ENCODE measurements at places on chromosomes 13 and 19.

DNA sequence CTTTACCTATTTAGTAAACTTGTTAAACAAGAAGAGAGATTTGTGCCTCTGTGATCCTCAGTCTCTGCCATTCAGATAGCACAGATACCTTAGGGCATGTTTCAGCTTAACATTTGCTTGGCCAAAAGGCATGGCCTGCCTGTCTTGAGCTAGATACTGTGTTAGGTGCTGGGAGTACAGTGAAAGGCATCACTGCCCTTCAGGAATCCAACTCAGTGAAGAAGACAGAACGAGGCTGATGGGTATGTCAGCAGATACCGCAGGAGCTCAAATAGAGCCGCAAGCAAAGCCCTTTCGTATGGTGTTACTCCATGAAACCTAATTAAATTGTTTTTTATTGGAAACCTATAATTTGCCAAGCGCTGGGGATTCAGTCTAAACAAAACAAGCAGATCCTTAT lies 12.9 kb downstream of the ZNF507 start:
- DNase-seq, result no peak

GRCh38 chr13:19597523-19597922 lies 35.9 kb upstream of the MPHOSPH8 start:
- no peak for DNase-seq

GRCh38 chr19:50728084-50728737 lies 5.0 kb downstream of the CLEC11A start:
- DNase-seq, result peak; percentile 74

- no peak for DNase-seq
Measured at GRCh38 chr13:94419925-94420305, 59.6 kb downstream of the DCT start.

DNA sequence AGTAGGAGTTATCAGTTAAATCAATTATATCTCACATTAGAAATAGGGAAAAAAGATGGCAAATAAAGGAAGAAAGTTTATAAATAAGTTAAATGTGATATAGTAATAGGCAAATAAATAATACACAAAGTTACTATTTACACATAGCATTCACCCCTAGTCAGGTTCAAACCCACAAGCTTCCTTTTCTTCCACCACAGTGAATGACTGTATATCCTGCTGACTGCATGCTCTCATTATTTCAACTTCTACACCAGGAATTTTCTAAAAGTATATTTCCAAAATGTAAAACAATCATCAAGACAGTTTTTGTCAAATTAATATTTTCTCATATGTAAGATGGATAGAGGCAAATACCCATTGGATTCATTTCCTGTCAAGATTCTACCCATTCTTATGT lies 548.6 kb upstream of the SLITRK5 start:
- DNase-seq, result no peak

GRCh38 chr19:49894011-49894664 lies 2.5 kb downstream of the IL4I1 start:
- DNase-seq, result no peak

- DNase-seq, result no peak
Measured at GRCh38 chr19:58497634-58498170, 14.1 kb downstream of the SLC27A5 start.

- DNase-seq, result no peak
Measured at GRCh38 chr19:5772416-5772815, 12.1 kb downstream of the PRR22 start.

- no peak for DNase-seq
Measured at GRCh38 chr19:18883526-18884304, 12.2 kb downstream of the CERS1 start.

GRCh38 chr13:23322353-23323336 lies 110.9 kb downstream of the SACS start:
- no peak for DNase-seq

GRCh38 chr13:49292742-49293486 lies 45.2 kb downstream of the CDADC1 start:
- DNase-seq, result peak; percentile 77

DNA sequence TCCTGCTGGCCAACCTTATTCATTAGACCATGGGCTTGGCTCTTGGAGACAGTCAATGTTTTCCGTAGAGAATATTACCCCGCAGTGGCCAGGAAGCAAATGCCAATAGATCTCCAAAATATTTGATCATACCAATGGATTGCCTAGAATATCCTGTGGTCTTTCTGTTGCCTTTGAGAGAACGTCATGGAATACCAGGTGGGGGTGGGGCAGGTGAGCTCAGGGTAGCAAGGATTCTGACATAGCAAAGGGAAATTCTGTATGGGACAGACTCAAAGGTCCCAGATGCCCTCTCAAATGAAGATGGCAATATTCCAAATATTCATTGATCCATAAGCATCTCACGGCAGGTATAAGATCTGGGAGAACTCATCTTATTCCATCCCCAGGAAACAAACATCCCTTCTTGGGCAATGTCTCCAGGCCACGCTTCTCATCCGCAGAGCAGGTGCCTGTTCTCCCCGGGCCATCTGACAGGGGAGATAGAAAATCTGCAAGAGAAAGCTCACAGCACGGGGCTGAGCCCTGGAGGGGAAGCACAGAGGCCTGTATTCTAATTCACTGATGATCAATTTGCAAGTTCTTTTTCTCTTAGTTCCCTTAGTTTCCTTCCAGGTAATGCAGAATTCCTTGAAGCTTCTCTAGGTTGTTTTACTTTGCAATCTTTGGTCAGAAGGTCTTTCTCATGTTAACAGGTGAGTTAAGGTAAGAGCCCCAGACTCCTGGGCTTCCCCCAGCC lies 69.6 kb upstream of the TSHZ3 start:
- DNase-seq, result no peak

GRCh38 chr13:28476919-28477708 lies 17.8 kb downstream of the FLT1 start:
- no peak for DNase-seq

- DNase-seq, result no peak
Measured at GRCh38 chr19:19274716-19275565, 1.8 kb upstream of the TM6SF2 start.

DNA sequence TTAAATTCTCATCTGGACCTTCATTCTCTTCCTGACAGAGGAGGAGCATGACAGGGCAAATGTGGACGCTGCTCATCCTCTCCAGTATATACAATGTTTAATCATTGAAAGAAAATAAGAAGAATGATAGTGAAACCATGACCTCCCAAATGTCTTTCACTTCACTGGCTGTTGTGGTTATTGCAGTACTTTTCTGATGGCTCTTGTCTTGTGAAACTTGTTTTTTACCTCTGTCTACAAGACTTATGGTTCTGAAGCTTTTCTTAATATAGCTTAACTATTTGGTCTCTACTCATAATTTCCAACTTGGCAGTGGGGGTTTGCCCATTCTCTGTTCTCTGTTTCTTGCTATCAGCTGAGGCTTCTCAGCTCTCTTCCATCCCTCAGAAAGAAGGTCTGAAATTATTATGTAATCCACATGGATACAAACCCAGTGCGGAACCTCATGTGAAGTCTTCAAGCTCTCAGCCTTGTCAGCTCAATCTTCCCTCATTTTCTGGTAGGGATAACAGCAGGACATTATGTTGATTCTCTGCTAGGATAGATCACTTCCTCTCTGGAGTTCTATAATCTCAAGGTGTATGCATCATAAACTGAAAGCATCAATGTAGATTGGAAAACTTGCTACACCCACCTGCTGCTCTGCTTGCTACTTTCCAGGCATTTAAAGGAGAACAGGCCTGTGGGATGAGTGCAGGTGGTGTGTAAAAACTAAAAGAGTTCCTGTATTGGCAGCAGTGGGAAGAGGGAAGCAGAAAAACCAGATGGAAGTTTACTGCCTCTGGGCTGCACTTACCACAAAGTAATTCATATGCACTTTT lies 250.3 kb upstream of the HTR2A start:
- DNase-seq, result no peak

DNA sequence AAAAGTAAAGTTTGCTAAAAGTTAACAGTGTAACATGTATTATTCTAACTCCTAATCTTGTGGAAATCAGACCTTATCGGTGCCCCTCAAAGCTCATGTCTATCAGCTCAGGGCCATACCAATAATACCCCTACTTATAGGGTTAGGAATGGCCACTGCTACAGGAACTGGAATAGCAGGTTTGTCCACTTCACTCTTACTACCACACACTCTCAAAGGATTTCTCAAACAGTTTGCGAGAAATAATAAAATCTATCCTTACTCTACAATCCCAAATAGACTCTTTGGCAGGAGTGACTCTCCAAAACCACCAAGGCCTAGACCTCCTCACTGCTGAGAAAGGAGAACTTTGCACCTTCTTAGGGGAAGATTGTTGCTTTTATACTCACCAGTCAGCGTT lies 1677.7 kb downstream of the OLFM4 start:
- DNase-seq, result no peak

DNA sequence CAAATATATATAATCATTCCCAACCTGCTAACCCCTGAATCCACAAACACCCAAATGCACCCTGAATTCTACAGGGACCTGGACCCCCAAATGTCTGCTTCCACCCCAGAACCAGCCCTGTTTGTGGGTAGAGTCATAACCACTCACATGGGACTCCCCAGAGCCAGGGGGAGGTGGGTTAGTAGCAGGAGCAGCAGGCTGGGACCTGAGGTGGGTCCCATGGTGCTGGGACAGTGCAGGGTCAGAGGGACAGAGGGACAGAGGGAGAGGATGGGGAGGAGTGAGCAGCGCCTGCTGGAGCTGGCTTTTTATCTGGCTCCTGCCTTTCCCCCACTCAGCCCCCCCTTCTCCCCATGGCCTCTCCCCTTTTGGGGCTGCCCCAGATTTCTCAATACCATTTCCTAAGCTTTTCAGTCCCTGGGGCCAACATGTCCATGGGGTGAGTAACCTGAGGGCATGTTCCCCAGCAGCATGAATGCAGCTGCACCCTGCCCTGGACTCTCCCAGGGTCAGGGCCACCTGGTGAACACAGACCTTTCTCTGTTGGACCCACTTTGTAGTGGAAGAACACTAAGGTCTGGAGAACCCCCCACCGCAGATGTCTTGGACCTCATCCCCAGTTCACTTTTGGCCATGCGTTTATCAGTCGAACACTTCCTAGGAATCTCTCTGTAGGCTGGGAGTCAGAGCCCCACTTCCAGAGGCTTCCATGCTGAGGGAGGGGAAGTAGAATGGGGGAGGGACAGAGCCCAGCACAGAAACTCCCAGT lies at the start of gene C3:
Gene C3 (minus strand): TSS at position 282 of the 769 bp plus-strand sequence. CDS start 61 bp downstream, at position 221.
- DNase-seq, result no peak

GRCh38 chr13:28245465-28245864 lies 107.1 kb downstream of the PAN3 start:
- no peak for DNase-seq

DNA sequence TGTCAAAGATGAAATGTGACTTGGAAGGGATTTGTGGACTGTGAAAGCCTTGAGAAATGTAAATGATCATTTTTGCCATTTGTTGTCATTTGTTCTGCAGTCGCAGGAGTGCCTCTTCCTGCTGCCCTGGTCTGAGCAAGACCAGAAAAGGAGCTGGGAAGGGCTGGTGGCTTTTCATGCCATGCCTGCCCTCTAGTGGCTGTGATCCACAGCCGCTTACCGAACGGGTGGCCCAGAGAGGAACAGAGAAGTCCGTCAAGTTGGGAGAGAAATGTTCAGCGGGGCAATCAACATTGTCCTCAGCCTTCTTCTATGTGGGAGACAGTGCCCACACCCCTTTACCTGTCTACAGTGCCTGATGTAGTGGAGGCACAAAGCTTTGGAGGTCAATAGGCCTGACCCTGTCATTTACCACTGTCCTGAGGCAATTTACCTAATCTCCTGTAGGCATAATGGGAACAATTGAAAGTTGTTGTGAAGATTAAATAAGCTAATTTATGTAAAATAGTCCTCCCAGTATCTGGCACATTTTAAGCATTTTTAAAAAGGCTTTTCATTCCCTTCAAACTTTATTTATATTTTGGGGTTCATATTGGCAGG lies 224.5 kb downstream of the B3GLCT start:
- peak; percentile 80 for DNase-seq

DNA sequence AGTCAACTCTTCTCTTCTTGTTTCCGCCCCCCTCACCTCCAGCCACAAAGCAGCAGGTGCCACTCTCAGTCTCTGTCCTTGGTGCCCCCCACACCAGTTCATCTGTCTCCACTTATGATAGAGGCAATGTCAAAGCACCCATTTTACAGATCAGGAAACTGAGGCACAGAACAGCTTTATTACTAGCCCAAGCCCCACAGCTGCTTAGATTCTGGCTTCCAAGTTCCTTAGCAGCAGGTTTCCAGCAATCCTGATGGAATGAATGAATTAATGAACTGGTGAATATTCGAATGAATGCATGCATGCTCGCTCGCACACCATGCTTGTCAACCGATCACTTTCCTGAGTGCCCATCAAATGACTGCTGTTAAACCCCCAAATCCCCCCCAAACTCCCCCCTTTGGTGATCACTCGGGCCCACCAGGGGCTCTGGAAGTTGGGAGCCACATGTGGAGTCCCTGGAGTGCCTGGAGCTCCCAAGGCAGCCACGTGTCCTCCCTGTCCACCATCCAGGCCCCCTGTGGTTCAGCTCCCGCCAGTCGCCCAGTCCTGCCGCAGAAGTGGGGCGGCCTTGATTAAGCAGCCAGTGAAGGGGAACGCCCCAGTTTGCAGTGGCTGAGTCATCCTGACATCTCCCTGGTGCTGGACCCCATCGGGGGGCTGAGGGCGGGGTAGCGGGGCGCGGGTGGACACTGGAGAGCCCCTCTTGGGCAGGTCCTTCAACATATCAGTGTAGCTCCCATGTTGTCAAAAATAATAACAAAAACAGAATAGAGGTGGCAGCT lies 6.8 kb downstream of the PTPRS start:
- no peak for DNase-seq

GRCh38 chr19:58084596-58085347 lies 13.3 kb downstream of the ZSCAN18 start:
- no peak for DNase-seq

Data from mesothelial cell of epicardium (in vitro differentiated cells).